Stimulated activated CD4-positive, alpha-beta T cell treated with anti-CD3 and anti-CD28 coated beads, TNF-alpha, amount 100 ng/mL, for 1 hour (primary cell): ENCODE measurements at places on chromosomes 3 and 15.

- DNase-seq = no peak
Observed at GRCh38 chr15:46300716-46301115, 665.9 kb downstream of the SQOR start.

- no peak for DNase-seq
Observed at GRCh38 chr3:111496894-111497559, 45.0 kb upstream of the CD96 start.

DNA sequence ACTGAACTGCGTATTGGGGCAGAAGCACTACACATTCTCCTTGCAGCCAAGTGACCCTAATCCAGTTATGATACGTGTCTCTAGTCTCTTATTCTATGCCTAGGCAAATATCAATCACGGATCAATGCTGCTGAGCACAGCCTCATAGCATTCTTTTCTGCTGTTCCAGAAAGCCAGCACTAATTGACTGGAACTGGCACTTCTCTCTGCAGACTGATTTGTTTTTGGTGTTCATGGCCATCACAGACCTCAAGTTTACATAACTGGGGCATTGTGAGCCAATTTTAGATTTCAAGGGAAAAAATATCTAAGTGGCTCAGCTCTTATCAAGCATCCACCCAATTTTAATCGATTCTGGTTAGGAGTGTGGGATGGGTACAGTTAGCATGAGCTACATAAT, 37.9 kb downstream of the GLDN start:
- no peak for DNase-seq

- no peak for DNase-seq
Observed at GRCh38 chr15:33064878-33065277, 129.6 kb downstream of the FMN1 start.
